ENCODE measurements at places on chromosomes 3 and 15. TPM values are rescaled to one million over a fixed set of nuclear protein-coding genes. Genes with fewer than 3 reads are reported as not detected.

CCDC12 gene
- 35.5 TPM for total RNA-seq

GOLGA6L10 gene
- total RNA-seq = 3.5 TPM

CIP2A gene
- 52.0 TPM for total RNA-seq

DNA sequence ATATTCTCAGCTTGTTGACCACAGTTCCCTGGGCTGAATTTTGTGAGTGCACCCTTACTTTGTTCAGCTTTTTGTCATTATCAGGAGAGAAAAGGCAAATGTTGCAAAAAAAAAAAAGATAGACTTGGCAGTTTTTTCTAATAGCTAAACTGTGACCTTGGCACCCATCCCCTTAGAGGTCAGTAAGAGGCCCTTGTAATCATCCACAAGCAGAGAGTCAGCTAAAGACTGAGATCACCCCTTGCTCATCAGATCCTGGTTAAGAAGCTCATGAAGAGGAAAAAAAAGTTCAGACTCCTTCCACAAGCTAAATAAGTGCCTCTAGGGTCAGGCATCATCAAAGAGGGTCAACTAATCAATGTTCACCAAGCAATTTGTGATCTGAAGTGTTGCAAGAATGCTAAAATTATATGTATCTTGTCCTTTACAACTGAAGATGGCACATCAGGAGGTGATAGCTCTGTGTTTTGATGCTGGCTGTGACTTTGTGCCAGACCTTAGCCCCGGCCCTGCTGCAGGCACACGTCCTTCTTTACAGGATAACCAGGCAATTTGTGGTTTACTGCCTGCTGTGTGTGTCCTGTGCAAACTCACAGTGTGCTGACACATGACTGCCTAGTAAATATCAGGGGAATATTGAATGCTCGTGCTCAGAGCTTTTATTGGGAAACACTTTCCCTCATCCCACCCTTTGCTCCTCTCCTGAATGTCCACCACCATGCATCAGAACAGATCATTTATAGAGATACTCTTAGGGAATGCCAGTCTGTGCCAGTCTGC is 262.9 kb downstream of the IL5RA start:
- H3K27ac ChIP-seq = no peak overlapping the region
- no peaks in the 10 kb centered on the region for H3K27me3 ChIP-seq
- H3K4me3 ChIP-seq = no peak overlapping the region
- H3K36me3 ChIP-seq = no peaks in the 10 kb centered on the region
- no peak for DNase-seq
- no peaks in the 10 kb centered on the region for H3K4me1 ChIP-seq

GRCh38 chr3:53673722-53674350 is 172.4 kb downstream of the CHDH start:
- H3K4me3 ChIP-seq = no peak overlapping the region
- H3K4me1 ChIP-seq = no peaks in the 10 kb centered on the region
- no peak for DNase-seq
- no peaks in the 10 kb centered on the region for H3K27me3 ChIP-seq
- no peaks in the 10 kb centered on the region for H3K36me3 ChIP-seq

AGTR1 gene
- 0.28 TPM for total RNA-seq

GRCh38 chr3:189710620-189711402 is 79.6 kb downstream of the TP63 start:
- H3K4me1 ChIP-seq = no peaks in the 10 kb centered on the region
- peak; percentile 81 for DNase-seq

DNA sequence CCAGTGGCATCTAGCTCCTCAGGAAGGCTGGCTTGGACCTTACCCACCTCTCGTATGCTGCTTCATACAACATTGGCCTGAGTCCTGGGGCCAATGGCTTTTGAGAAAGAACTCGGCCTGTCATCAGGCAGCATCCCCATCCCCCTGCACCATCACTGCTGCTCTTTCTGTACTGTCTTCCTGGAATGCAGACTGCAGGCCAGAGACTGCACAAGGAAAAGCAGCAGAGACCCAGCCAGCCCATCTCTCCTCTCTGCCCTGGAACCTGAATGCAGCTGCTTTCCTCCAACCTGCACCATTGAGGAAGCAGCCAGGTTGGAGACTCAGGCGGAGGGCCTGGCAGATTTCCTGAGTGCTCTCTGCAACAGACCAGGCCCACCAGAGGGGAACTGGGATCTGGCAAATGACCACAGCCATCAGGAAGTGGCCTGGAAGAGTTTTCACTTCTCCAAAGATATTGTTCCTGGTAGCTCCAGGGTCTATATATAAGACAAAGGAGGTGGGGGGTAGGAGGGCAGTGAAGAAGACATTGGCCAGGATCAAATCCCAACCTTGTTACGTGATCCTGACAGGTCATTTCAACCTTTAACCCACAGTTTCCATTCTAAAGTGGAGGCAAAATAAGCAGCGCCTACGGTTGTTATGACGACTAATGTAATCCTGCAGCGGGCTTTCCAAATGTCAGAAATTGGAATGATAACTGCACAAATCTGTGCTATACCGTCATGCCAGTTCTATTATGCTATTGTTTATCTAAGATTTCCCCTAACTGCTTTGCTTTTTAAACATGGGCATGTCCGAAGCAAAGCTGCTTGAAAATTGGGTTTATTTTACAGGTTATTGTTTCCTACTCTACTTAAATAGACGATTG is 24.4 kb upstream of the RAB7A start:
- no peaks in the 10 kb centered on the region for H3K36me3 ChIP-seq
- no peak overlapping the region for H3K27ac ChIP-seq
- H3K27me3 ChIP-seq = no peaks in the 10 kb centered on the region
- 0 out of 2 replicates have a peak, but pooled peaks cover 2% of the 10 kb centered on the region for H3K4me1 ChIP-seq
- no peak overlapping the region for H3K4me3 ChIP-seq
- DNase-seq = no peak

DNA sequence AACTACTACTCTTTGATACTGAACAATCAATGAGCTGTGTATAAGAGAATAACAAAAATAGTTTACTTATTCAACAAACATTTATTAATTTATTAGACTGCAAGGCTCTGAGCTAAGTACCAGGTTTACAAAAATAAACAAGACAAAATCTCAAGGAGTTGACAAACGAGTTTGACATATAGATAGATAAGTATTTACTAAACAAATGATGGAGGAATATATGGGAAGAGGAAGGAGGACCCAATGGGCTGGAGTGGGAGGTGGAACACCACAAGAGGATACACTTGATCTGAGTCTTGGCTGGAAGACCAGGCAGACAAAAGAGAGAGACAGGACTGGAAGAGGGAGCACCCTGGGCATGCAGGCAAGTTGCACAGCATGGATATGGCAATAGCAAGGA is 47.5 kb upstream of the FSIP1 start:
- no peak overlapping the region for H3K27ac ChIP-seq
- no peak overlapping the region for H3K4me3 ChIP-seq

- no peaks in the 10 kb centered on the region for H3K36me3 ChIP-seq
- H3K4me1 ChIP-seq = no peaks in the 10 kb centered on the region
Measured at GRCh38 chr3:46358466-46358865, 4.6 kb downstream of the CCR2 start.

C3orf85 gene
- total RNA-seq = not detected

DNA sequence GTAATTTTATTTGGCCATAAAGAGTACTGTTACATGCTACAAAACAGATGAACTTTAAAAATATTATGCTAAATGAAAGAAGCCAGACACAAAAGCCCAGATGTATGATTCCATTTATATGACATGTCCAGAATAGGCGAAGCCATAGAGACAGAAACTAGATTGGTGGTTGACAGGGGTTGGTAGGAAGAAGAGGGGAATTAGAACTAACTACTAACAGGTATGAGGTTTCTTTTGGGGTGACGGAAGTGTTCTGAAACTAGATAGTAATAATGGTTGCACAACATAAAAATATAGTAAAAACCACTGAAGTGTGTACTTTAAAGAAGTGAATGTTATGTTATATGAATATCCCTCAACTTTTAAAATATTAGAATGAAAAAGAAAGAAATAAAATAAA is 66.1 kb downstream of the GBE1 start:
- H3K27ac ChIP-seq = no peak overlapping the region
- no peak overlapping the region for H3K4me3 ChIP-seq
- no peak for DNase-seq
- no peaks in the 10 kb centered on the region for H3K36me3 ChIP-seq
- H3K27me3 ChIP-seq = no peaks in the 10 kb centered on the region
- H3K4me1 ChIP-seq = no peaks in the 10 kb centered on the region

DNA sequence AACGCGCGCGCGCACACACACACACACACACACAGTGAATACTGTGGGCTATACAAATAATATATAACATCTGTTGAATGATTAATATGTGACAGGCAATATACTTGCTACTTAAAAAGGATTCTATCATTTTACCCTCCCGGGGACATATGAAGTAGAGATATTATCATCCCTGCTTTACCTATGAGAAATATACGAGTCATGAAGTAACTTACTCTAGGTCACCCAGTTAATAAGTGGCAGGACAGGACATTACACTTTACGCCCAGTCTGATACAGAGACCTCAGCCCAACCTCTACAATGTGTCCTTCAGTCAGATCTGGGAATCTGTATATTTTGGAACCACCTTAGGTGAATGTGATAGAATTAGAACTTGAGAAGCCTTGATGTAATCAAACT is 55.4 kb downstream of the CCDC54 start:
- no peak overlapping the region for H3K4me3 ChIP-seq
- no peak for DNase-seq
- peaks cover 6% of the 10 kb centered on the region for H3K27me3 ChIP-seq
- H3K4me1 ChIP-seq = peaks cover 12% of the 10 kb centered on the region
- no peaks in the 10 kb centered on the region for H3K36me3 ChIP-seq
- H3K27ac ChIP-seq = no peak overlapping the region

DNA sequence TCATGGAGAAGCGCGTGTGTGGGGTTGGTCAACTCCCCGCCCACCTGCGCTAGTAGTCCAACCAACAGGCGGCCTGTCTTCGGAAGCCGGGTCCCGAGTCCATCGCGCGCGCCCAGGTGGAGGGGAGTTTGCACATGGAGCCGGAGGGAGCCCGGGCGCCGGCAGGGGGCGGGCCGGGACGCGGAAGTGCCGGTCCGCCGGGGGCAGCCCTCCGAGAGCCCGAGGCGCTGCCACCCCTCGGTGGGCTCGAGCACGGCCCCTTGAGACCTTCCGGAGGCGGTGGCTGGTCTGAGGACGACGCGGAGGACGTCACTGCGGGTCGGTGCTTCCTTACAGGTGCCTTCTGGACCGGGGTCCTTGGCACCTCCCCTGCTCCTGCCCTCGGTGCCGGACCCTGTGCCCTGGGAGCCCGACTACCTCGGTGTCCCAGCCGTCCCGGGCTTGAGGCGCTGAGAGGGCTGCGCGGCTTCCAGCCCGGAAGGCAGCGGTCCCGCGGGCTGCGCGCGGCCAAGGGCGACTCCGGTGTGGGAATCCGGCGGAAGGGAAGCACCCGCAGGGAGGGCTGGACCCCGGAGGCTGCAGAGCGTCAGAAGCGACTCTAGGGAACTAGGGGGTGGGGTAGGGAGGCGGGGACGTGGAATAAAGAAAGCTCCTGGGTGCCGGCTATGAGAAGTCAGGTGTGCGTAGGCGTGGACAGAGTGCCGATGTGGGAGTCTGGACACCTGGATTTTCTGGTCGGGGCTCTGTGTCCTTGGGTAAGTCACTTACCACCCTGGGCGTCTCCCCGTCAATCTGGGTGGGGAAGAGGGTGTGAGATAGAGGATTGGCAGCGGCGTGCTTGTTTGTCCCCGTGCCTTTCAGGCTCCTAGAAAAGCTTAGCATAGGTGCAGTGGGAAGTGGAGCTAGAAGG is 212.3 kb downstream of the FGF12 start:
- H3K27ac ChIP-seq = no peak overlapping the region
- peaks cover 6% of the 10 kb centered on the region for H3K27me3 ChIP-seq
- no peaks in the 10 kb centered on the region for H3K36me3 ChIP-seq
- H3K4me3 ChIP-seq = peak overlapping the region; percentile 6

- no peaks in the 10 kb centered on the region for H3K27me3 ChIP-seq
- no peaks in the 10 kb centered on the region for H3K36me3 ChIP-seq
- H3K27ac ChIP-seq = no peak overlapping the region
- H3K4me1 ChIP-seq = peaks cover 4% of the 10 kb centered on the region
Measured at GRCh38 chr3:11212299-11212608, 58.0 kb downstream of the HRH1 start.

GRCh38 chr15:77163781-77164384 is 93.0 kb upstream of the TSPAN3 start:
- no peak overlapping the region for H3K4me3 ChIP-seq
- H3K4me1 ChIP-seq = peaks cover 3% of the 10 kb centered on the region
- no peaks in the 10 kb centered on the region for H3K36me3 ChIP-seq
- no peak for DNase-seq

TNFSF10 gene
- total RNA-seq = 2.2 TPM

GRCh38 chr3:44436181-44436580 is 41.3 kb downstream of the ZNF445 start:
- H3K4me3 ChIP-seq = no peak overlapping the region
- H3K27ac ChIP-seq = no peak overlapping the region
- no peaks in the 10 kb centered on the region for H3K36me3 ChIP-seq
- H3K27me3 ChIP-seq = no peaks in the 10 kb centered on the region
- H3K4me1 ChIP-seq = no peaks in the 10 kb centered on the region

DNA sequence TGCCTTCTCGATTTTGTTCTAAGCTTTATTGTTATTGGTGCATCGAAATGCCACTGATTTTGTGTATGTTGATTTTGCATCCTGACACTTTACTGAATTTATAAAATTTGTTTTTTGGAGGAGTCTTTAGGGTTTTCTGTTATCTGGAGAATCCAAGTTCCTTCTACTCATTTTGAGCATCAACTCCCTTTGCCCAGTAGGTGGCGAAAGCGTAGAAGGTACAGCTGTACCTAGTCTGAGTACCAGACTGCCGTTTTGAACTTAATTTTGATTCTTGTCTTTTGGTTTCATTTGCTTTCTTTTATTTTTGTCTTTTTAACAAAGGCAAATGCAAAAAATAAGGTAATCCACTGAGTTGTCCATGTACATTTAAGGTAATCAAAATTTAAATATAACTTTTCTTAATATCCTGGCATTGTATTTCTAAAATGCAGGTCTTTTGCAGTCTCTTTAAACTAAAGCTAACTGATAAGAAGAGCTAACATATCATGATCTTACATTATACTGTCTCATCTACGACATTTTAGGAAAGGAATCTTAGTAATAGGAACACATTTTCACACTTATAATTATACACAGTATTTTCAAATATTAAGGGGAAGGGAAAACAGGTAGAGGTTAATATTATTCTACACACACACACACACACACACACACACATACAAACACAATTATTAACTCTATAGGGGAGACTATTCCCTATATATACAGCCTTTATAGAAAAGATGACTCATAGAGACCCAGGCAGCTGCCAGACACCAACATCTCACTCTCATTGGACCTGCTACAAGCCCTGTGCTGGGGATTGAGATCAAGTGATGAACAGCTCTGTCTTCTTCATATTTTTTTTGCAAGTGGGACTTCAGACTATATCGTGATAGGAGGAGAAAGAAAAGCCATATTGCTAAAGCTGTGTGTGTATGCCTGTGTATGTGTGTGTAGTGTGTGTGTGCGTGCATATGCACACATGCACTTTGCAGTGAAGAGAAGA is 71.8 kb downstream of the SYNPR start:
- H3K27me3 ChIP-seq = no peaks in the 10 kb centered on the region
- no peaks in the 10 kb centered on the region for H3K36me3 ChIP-seq
- H3K4me1 ChIP-seq = no peaks in the 10 kb centered on the region
- no peak overlapping the region for H3K4me3 ChIP-seq

- no peaks in the 10 kb centered on the region for H3K27me3 ChIP-seq
- peak overlapping the region; percentile 77 for H3K27ac ChIP-seq
- peaks cover 19% of the 10 kb centered on the region for H3K4me1 ChIP-seq
- H3K36me3 ChIP-seq = no peaks in the 10 kb centered on the region
- H3K4me3 ChIP-seq = peak overlapping the region; percentile 82
Measured at GRCh38 chr15:58748852-58749531, 515 bp downstream of the ADAM10 start.

- H3K27ac ChIP-seq = no peak overlapping the region
- H3K4me3 ChIP-seq = no peak overlapping the region
- H3K4me1 ChIP-seq = no peaks in the 10 kb centered on the region
- no peak for DNase-seq
- H3K27me3 ChIP-seq = no peaks in the 10 kb centered on the region
Measured at GRCh38 chr3:8491271-8492144, 10.1 kb upstream of the LMCD1 start.

- no peak for DNase-seq
- H3K27ac ChIP-seq = no peak overlapping the region
- H3K27me3 ChIP-seq = 0 out of 2 replicates have a peak, but pooled peaks cover 3% of the 10 kb centered on the region
- H3K4me3 ChIP-seq = no peak overlapping the region
Measured at GRCh38 chr15:76138436-76138835, 78.7 kb downstream of the TMEM266 start.

Data from Panc1 (cell line).